Activated T-cell treated with anti-CD3 and anti-CD28 coated beads for 48 hours (primary cell): ENCODE measurements at places on chromosomes 2 and 18.

DNA sequence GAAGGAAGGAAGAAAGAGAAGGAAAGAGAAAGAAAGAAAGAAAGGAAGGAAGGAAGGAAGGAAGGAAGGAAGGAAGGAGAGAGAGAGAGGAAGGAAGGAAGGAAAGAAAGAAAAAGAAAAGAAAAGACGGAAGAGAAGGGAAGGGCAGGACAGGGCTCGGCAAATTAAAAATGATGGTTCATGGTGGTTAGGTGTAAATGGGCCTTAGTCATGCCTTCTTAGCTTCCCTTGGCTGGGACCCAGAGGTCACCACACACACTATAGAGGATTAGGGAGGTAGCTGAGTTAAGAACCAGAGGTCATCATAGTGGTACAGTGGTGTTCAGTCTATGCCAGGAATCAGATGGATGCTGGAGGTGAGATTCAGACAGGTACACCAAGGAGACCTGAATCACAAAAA lies 9.3 kb upstream of the ATL2 start:
- no peak for DNase-seq

DNA sequence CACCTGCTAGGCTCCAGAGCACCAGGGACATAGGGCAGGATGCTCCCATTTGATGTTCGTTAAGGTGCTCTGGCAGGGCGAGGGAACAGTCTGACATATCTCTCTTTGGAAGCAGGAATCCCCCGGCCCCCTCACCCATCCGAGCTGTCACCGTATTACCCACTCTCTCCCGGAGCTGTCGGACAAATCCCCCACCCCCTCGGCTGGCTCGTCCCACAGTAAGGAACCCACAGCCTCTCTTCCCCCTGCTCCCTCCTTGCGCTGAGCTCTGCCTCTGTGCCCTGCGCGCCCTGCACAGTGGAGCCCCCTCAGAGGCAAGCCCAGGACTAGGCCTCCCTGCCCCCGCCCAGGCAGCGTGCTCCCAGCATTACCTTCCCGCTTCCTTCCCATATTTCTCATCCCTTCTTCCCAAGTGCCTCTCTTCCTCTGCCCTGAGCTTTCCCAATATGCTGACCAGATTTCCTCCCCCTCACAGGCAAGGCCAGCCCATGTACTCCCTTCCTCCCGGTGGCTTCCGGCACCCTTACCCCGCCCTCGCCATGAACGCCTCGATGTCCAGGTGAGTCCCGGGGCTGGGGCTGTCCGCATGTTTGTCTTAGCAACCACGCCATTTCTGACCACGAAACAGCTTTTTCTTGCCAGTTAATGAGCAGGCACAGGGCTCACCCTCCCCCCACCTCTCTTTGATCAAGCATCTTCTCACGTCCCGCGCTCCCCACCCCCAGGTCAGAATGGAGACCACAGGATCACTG lies 23.8 kb downstream of the TGOLN2 start:
- no peak for DNase-seq

- DNase-seq: no peak
Observed at GRCh38 chr2:109607766-109608165, 6.0 kb downstream of the SEPTIN10 start.

DNA sequence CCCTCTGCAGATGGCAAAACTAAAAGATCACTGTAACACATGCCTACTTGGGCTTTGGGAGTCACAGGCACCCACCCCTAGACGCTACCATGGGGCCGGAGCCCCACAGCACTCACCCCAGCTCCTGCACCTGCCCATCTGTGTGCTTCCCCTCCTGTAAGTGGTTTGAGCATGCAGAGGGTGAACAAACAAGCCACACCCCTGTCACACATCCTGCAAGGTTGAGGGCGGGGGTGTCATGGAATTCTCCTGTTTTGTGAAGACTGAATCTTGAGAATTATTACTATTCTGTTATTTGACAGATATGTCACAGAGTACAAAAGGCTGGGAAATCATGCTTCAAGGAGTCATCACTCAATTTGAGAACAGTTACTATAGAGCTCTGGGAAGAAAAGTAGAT lies 60.9 kb downstream of the RFTN2 start:
- DNase-seq: no peak

DNA sequence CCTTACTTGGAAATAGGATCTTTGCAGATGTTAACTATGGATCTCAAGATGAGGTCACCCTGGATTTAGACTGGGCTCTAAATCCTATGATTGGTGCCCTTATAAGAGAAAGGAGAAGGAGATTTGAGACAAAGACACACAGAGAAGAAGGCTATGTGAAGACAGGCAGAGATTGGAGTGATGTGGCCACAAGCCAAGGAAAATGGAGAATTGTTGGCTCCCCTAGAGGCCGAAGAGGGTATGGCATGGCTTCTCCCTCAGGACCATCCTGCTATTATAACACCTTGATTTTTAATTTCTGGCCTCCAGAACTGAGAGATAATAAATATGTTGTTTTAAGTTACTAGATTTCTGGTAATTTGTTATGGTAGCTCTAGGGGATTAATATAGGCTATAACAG lies 7.6 kb downstream of the CYBRD1 start:
- no peak for DNase-seq

DNA sequence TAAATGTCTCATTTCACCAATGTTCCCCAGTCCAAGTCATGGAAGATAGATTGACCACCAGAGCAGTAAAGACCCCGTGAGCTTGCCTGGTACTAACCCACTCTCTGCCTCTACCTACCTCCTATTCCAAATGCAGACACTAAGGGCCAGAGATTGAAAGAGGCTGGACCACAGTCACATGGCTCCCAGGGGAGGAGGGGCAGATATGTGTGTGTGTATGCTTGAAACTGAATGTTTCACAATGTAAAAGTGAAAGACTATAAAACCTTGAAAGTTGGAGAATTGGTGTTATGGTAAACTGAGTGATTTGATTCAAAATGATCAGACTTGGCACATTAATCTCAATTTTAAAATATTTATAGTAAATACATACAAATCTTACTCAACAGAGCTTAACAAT lies 21.7 kb upstream of the KLHL29 start:
- DNase-seq: no peak

GRCh38 chr2:234302664-234302991 lies 194.3 kb downstream of the ARL4C start:
- no peak for DNase-seq

GRCh38 chr2:43086451-43087221 lies 139.8 kb downstream of the ZFP36L2 start:
- no peak for DNase-seq

GRCh38 chr2:38146907-38147307 lies 71.0 kb upstream of the CYP1B1 start:
- peak; percentile 4 for DNase-seq

DNA sequence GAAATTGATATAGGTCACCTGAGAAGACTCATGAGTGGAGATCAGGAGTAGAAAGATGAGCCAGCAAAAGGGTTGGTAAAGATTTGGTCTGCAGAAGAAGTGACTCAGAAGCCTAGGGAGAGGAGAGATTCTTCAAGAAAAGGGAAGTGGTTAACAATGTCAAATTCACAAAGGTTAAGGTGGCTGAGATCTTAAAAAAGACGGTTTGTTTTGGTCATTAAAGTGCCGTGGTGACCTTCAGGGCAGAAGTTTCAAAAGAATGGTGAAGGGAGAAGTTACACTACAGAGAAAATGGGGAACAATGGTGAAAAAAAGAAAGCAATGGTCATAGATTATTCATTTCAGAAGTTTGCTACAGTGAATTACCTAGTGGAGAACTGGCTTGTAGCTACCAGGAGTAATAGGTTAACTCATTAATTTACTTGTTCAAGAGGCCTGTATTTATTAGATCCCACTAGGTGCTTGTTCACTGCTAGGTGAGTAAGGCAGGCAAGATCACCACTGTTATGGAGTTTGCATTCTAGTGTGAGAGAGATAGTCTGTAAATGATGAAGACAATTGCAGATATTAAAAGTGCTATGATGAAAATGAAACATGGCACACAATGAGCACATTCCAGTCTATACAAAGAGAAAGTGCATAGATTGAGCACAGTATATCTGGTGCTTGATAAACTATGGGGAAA lies 43.0 kb downstream of the FBXO48 start:
- no peak for DNase-seq

DNA sequence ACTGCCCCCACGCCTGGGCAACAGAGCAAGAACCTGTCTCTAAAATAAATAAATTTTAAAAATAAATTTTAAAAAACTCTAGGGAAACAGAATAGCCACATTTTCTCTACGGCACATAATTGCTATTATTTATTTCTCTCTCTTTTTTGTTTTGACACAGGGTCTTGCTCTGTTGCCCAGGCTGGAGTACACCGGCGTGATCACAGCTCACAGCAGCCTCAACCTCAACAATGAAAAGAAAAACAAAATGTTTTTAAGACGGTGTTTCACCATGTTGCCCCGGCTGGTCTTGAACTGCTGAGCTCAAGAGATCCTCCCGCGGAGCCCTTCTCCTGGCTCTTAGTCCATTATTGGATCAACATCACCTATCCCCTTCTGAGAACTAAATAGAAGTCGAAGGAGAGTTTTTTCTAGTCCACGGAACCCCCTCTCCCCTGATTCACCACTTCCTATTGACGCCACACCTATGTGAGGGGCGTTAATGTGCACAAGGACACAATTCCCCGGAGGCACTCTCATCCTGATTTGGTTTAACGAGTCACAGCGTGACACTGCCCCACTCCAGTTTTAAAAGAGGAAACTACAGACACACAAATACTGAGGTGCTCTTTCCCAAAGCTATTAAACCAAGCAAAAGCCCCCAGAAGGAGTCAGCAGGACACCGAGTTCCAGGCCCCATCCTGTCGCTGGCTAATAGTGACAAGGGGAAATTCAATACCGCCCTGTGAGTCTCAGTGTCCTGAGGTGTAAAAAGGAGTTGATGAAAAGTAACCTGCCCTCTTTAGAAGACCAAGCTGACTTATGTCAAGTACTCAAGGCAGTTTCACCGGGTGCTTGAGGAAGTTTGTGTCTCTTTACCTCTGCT lies 1.1 kb downstream of the NPC1 start:
- DNase-seq: no peak

- no peak for DNase-seq
Observed at GRCh38 chr2:207296265-207296948, 130.7 kb upstream of the KLF7 start.

DNA sequence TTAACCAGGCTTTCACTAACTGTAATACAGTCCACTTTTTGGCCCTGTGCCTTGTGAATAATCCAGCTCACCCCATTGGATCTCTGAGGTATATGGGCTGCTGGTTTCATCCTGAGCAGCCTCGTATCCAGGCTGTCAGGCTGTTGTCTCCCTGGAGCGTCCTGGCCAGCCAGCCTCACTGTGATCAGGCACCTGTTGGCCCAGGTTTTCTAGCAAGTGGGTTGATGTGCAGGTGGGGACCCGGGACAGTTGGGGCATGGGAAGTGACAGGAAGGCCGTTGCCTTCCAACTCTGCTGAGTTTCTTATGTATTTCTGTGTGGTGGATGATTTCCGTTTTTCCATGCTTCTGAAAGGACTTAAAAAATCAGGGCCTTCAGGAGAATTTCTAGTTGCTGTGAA lies 132.4 kb downstream of the ACOXL start:
- no peak for DNase-seq

DNA sequence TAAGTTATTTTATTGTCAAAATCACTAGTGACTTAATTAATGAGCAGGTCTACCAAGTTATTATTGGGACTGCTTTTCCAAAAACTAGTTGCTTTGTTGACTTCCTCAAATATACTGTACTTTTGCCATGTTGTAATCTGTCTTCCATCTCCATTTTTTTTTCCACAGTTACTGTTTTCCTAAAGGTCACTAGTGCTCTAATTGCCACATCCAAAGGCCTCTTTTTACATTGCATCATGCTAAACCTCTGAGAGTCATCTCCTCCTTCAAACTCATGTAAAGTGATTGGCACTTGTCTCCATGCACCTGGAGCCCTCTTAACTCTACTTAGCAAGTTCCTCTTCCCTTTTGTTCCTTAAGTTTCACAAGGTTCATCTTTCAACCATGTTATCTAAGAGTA lies 11.8 kb downstream of the PMAIP1 start:
- no peak for DNase-seq

- peak; percentile 66 for DNase-seq
Observed at GRCh38 chr2:237744613-237745249, 53.8 kb upstream of the RBM44 start.

- no peak for DNase-seq
Observed at GRCh38 chr18:11802158-11802557, 49.1 kb upstream of the CHMP1B start.

DNA sequence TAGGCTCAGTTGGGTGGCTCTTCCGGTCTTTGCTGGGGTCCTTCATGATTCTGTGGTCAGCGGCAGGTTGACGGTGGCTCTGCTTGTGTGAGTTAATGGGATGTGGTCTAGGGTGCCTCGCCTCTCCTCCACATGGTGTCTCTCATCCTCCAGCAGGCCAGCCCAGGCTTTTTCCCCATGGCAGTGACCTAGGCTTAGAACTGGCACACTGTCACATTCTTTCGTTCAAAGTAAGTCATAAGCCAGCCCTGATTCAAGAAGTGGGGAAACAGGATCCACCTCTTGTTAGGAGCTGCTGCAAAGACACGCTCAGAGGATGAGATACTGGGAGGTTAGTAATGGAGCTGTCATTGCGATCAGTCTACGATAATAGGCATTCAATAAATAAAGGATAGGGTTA lies 46.0 kb upstream of the CTIF start:
- DNase-seq: no peak

DNA sequence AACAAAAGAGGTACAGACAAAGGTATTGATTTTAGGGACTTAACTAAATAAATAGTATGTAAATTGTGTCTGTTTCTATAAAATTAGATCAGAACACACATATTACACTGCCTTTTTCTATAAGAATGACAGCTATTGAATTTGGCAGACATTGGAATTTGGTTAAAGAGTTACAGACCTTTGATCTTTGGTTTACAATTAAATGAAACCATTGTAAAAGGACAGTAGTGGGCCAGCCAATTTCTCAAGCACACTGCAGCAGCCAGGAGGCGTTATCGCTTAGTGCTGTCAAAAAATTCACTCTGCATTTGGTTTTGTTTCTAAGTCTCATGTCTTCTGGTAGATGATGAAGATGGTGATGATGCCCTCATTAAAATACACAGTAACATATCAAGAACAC lies 175.9 kb downstream of the NR4A2 start:
- no peak for DNase-seq

GRCh38 chr2:174632841-174633622 lies 35.4 kb upstream of the WIPF1 start:
- no peak for DNase-seq

DNA sequence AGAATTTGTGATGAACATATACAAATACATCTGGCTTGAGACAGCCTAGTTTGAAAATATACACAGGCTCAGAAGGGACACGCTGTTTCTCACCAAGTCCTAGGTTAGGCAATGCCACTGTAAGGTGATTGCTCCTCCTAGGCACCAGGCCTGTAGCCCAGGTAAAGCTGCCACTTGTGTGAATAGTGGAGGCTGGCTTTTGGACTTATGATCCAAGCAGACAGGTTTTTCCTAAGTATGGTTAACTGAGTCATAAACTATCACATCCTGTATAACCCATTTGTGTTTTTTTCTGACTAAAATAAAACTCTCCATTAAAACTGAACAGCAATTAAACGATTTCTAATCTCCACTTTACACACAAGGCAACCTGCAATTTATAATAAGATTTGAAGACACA lies 81.0 kb downstream of the SEMA4F start:
- no peak for DNase-seq

DNA sequence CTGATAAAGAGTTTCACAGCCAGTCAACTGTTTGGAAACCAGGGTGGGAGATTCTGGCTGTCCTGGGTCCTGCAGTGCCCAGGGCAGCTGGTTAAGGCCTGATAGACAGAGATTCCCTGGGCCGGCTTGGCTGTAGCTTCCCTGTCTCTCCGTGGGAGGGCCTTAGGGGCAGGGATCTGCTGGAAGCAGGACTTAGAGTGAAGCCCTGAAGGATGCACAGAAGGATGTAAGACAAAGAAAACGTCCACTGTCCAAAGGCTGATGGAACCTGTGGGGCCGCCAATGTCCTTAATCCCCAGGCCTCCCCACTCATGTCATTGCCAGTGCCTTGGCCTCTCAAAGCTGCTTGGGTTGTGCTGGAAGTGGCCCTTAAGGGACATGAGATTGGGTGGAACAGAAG lies 33.0 kb downstream of the MROH2A start:
- DNase-seq: no peak
